CD4-positive, alpha-beta T cell treated with Interferon alpha-2 for 1 hour (primary cell): ENCODE measurements at places on chromosomes 1 and 21.

- DNase-seq = no peak
Observed at GRCh38 chr21:31517664-31518414, 141.7 kb upstream of the SOD1 start.

DNA sequence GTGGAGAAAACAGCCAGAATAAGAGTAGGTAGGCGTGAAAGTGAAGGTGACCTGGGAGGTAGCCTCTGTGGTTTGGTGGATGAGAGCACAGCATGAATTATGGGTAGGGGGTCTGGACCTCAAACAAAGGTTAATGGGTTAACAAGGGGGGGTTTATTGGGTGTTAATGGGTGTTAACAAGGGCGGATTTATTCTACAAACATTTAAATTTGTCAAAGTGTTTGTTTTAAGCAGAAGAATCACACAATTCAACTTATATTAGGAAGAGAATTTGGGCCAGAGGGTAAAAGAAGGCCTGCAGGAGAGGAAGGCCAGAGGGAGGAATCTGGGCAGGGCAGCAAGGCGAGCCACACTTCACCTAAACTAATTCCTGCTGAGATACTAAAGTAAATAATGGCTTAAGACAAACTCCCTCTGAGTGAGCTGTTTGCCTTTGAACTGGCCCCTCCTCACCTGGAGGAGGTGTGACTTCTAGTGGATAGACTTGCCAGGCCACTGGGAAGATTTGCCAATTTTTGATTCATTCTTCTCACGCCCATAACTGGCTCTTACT lies 191.7 kb downstream of the GIPC2 start:
- DNase-seq = no peak

- no peak for DNase-seq
Observed at GRCh38 chr21:37874481-37874880, 41.8 kb downstream of the KCNJ6 start.

DNA sequence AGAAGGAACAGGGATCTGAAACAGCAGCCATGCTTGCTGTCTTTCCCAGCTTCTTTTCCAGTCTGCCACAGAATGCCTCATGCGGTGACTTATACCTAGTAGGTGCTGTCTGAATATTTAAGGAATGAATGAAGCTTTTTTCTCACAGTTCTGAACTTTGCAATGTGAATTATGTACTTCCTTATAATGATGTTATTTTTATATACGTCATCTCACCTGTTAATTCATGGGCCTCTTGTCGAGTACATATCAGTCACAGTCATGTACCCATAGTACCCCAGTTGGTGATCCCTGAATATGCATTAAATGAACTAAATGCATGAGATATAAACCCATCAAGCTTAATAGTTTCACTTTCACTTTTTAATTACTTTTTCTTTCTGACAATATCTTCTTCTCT lies 132.7 kb downstream of the NTNG1 start:
- DNase-seq = no peak

- DNase-seq = no peak
Observed at GRCh38 chr1:98084188-98084587, 163.4 kb upstream of the DPYD start.

DNA sequence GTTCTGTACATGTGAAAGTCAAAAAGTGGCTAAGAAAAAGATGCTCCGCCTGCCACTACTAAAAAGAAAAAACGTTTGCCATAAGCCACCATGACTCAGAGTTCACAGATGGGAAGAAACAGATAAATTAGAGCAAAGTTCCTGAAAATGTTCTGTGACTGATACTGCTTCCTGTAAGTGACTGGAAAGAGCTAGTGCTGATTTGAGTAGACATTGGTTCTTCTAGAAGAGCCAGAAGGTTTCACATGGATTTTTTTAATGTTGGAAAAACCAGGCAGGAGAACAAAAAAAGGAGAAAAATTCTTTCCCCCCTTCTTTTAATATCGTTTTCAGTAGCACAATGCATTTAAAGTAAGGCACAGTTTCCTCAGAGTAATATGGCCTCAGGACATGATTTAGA lies 221.4 kb downstream of the HLX start:
- DNase-seq = no peak

DNA sequence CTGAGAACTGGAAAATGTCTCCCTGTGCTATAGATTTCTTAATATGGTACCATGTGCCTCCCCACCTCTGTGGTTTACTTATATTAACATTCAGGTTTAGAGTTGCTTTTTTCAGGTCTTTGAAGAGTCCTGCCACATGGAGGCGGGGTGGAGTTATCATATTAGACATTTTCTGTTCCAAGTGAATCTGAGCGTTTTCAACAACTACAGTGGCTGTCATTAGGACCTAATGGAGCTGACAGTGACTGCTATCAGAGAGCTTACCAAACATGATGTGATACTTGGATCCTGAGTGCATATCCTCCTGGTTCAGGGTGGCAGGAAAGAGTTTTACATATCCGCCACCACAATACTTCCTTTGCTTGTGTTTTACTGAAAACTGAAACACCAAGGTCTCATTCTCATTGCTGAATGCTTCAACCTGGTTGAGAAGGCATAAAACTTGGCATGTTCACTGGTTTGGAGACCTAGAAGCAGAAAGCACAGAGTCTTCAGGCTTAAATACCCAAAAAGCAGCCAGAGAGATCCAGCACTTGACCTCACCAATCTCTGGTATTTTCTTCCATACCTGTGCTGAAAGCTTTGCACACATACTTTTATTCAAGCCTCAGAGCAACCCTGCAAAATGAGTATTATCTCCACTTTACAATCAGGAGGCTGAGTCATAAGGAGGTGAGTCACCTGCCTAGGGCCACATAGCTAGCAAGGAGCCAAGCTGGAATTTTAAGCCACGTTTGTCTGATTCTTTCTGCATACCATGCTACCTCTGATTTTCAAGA lies 47.4 kb upstream of the OSBPL9 start:
- peak; percentile 11 for DNase-seq

- DNase-seq = no peak
Observed at GRCh38 chr1:3120994-3121393, 52.0 kb downstream of the PRDM16 start.
